ENCODE measurements at places on chromosomes 11 and 22.

GRCh38 chr11:82776377-82776776 is 42.7 kb upstream of the FAM181B start:
- peaks cover 22% of the 10 kb centered on the region for H3K27me3 ChIP-seq
- peaks cover 6% of the 10 kb centered on the region for H3K36me3 ChIP-seq
- no peak overlapping the region for H3K27ac ChIP-seq
- no peak overlapping the region for H3K4me3 ChIP-seq

- peaks cover 4% of the 10 kb centered on the region for H3K36me3 ChIP-seq
- H3K4me1 ChIP-seq, result peaks cover 17% of the 10 kb centered on the region
- H3K27ac ChIP-seq, result no peak overlapping the region
- DNase-seq, result no peak
Measured at GRCh38 chr11:64390558-64390957, 31.6 kb downstream of the RPS6KA4 start.

DNA sequence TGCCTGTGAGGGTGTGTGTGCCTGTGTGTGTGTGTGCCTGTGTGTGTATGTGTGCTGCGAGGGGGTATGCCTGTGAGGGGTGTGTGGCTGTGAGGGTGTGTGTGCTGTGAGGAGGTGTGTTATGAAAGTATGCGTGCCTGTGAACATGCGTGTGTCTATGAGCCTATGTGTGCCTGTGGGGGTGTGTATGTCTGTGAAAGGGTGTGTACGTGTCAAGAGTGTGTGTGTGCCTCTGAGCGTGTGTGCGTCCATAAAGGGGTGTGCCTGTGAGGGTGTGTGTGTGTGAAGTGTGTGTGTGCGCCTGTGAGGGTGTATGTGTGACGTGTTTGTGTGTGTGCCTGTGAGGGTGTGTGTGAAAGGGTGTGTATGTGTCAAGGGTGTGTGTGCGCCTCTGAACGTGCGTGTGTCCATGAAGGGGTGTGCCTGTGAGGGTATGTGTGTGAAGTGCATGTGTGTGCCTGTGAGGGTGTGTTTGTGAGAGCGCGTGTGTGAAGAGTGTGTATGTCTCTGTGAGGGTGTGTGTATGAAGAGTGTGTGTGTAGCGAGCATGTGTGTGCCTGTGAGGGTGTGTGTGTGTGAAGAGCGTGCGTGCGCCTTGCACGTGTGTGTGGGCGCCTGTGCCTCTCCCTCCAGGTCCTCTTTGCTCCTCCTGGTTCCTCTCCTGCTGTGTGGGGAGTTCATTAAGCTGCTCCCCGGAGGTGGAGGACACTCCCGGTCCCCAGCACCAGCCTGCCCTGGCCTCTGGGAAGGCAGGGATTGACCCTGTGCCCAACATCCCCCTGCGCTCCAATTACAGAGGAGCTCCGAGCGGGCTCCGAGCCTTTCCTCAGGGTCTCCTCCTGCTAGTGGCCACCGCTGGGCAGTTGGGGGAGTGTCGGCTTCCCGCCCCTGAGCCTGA is 53.3 kb downstream of the CACNA1I start:
- H3K4me1 ChIP-seq, result no peaks in the 10 kb centered on the region
- no peaks in the 10 kb centered on the region for H3K36me3 ChIP-seq
- DNase-seq, result no peak
- H3K27ac ChIP-seq, result no peak overlapping the region

DNA sequence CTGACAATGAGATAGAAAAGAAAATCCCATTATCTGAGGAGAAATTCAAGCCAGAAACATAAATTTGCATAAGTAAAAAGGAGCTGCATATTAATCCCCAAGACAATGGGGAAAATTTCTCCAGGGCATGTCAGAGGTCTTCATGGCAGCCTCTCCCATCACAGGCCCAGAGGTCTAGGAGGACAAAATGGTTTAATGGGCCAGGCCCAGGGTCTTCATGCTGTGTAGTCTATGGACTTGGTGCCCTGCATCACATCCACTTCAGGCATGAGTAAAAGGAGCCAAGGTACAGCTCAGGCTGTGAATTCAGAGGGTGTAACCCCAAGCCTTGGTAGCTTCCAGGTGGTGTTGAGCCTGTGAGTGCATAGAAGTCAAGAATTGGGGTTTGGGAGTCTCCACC is 1097.2 kb upstream of the RAG2 start:
- no peak overlapping the region for H3K27ac ChIP-seq
- H3K4me1 ChIP-seq, result no peaks in the 10 kb centered on the region
- no peaks in the 10 kb centered on the region for H3K27me3 ChIP-seq

- DNase-seq, result peak; percentile 50
- H3K36me3 ChIP-seq, result no peaks in the 10 kb centered on the region
- peaks cover 80% of the 10 kb centered on the region for H3K4me1 ChIP-seq
Measured at GRCh38 chr11:111177037-111177871, 68.3 kb upstream of the POU2AF2 start.

DNA sequence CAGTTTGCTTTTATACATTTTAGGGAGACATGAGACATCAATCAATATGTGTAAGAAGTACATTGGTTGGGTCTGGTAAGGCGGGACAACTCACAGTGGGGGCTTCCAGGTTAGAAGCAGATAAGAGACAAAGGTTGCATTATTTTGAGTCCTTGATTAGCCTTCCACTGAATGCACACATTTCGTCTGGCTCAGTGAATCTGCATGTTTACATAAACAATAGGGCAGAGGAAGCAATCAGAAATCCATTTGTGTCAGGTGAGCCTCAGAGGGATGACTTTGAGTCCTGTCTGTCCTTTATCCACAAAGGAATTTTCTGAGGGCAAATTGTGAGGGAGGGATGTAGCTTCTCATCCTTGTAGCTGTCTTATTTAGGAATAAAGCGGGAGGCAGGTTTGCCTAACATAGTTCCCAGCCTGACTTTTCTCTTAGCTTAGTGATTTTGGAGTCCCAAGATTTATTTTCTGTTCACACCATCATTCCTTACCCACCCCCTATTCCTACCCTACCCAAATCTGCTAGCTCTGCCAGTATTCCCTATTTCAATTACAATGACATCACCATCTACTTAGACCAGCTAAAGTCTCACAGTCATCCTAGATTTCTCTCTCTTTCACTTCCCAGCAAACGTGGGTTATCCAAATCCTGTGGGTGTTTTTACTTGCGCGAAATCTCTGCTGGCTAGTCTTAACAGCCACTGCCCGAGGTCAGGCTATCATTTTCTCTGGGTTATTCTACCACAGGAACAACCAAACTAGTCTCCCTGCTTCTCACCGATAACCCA is 2.9 kb downstream of the SC5D start:
- no peak overlapping the region for H3K4me3 ChIP-seq
- H3K36me3 ChIP-seq, result peaks cover 14% of the 10 kb centered on the region
- H3K27ac ChIP-seq, result no peak overlapping the region
- peaks cover 29% of the 10 kb centered on the region for H3K4me1 ChIP-seq

DNA sequence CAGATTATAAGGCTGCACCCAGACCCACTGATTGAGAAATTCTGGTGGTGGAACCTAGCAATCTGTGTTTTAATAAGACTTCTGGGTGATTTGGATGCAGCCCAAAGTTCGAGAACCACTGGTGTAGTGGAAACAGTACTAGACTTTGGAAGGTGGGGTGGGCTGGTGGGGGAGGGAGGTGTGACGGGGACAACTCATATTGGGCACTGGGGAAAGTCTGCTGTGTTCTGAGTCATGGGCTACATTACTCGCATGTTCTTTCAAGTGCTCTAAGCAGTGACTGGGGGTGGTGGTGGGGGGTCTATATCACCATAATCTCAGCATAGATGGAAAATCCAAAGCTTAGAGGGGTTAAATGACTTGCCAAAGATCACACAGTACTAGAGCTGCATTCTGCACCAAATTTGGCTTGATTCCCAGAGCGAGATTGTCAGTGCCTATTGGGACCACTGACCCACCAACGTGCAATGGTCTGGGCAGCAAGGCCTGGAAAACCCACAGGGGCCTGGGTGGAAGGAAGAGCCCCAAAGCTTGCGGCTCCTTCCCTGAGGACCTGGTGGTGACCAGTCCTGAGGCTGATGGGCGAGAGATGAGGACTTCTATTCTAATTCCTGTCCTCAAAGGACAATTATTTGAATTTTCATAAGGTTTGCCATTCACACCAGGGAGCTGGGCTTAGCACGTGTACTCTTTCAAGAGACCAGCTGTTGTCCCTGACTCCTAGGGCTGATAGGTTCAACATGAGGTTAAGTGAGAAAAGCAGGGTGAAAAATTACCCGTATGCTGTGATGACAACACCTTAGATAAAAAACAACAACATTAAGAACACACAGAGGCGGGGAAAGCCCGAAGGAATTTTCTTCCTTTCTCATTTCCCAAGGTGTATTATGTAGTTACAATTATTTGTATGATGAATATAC is 77.5 kb upstream of the NARS2 start:
- H3K36me3 ChIP-seq, result no peaks in the 10 kb centered on the region
- no peaks in the 10 kb centered on the region for H3K4me1 ChIP-seq
- H3K27me3 ChIP-seq, result peaks cover 14% of the 10 kb centered on the region
- DNase-seq, result no peak
- H3K27ac ChIP-seq, result no peak overlapping the region

- no peak overlapping the region for H3K4me3 ChIP-seq
- peaks cover 16% of the 10 kb centered on the region for H3K27me3 ChIP-seq
- no peak overlapping the region for H3K27ac ChIP-seq
- no peak for DNase-seq
- H3K36me3 ChIP-seq, result no peaks in the 10 kb centered on the region
Measured at GRCh38 chr11:75548595-75549272, 13.3 kb upstream of the SERPINH1 start.

GRCh38 chr11:104582431-104582830 is 315.8 kb downstream of the CASP12 start:
- peaks cover 7% of the 10 kb centered on the region for H3K27me3 ChIP-seq
- H3K36me3 ChIP-seq, result no peaks in the 10 kb centered on the region
- no peak overlapping the region for H3K27ac ChIP-seq
- no peaks in the 10 kb centered on the region for H3K4me1 ChIP-seq

DNA sequence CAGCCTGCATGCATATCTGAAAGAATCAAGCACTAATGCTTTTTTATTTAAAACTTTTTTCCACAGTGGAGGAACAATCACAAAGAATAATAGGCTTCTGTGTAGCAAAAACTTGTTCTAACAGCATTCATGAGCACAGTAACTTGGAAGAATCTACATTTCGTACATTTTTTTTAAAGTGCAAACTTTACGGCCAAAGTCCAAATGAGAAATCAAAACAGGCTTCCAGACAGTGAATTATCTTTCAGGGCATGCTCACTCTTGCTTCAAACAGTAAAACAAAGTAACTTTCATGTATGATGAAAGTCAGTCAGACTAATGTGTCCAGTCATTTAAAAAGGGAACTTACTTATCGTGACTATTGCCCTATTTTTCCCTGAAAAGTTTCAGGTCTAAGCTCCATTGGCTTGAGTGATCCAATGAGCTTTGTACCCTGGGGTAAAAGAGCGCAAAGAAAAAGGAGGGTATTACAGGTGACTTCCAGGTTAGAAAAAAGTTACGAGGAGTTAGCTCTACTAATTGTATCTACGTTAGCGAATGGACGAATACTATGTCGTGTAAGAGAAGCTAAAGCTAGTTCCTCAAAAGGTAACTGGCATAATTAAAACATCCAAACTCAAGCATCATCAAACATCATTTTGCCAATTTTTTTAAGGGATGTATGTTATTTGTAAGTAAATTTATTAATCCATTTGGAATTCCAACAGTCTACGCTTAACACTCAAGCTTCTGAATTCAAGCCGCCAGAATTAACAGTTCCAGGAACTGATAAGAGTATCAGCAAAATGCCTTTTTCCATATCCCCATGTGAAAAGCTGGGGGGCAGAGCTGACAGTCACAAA is 1.7 kb downstream of the PICALM start:
- H3K36me3 ChIP-seq, result peaks cover 14% of the 10 kb centered on the region
- peak overlapping the region; percentile 97 for H3K4me3 ChIP-seq
- H3K4me1 ChIP-seq, result peaks cover 25% of the 10 kb centered on the region
- no peaks in the 10 kb centered on the region for H3K27me3 ChIP-seq
- H3K27ac ChIP-seq, result peak overlapping the region; percentile 98
- DNase-seq, result peak; percentile 9

- H3K36me3 ChIP-seq, result peaks cover 11% of the 10 kb centered on the region
- H3K4me3 ChIP-seq, result no peak overlapping the region
- no peak for DNase-seq
Measured at GRCh38 chr22:33492210-33492651, 428.0 kb downstream of the LARGE1 start.

GRCh38 chr11:86741839-86742805 is 58.2 kb upstream of the PRSS23 start:
- H3K36me3 ChIP-seq, result no peaks in the 10 kb centered on the region
- no peak overlapping the region for H3K27ac ChIP-seq
- H3K27me3 ChIP-seq, result peaks cover 6% of the 10 kb centered on the region
- H3K4me3 ChIP-seq, result no peak overlapping the region

Measured in stimulated activated naive B cell treated with anti-CD40 and anti-IgM and Interleukin-4, amounts not matched to agents 10 μg/mL and 1 μg/mL and 100 μg/mL, for 72 hours (primary cell).